ENCODE measurements at places on chromosomes 1 and 21.

- DNase-seq, result peak; percentile 54
Measured at GRCh38 chr21:15592271-15592860, 137.4 kb upstream of the USP25 start.

DNA sequence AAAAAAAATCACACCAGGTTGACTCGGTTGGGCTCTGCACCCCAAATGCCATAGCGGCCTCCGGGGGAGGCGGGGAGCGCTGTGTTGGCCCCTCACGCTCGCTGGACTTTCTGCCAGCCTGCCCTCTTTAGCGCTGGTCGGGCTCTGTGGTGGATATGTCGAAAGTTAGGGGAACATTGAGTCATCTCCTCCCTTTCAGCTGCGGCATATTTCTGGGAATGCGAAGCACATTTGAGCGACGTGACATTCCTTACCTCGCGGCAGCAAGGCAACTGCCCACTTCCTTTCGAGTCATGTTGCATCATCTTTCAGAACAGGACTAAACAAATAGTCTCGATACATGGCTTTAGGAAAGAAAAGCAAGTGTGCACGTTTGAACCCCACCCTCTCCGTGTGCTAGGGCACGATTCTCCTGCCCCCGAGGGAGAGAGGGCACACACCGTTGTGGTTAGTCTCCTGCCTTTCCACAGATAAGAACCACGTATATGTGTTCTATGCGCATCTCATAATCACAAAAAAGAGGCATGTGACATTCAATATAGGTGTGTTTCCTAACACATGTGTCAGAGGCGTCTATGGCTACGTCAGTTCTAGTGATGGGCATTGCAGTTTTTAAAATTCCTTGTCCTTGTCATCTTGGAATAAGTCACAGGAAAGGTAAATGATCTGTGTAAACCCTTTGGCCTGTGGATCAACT, 105.9 kb upstream of the SLC45A1 start:
- DNase-seq, result no peak

DNA sequence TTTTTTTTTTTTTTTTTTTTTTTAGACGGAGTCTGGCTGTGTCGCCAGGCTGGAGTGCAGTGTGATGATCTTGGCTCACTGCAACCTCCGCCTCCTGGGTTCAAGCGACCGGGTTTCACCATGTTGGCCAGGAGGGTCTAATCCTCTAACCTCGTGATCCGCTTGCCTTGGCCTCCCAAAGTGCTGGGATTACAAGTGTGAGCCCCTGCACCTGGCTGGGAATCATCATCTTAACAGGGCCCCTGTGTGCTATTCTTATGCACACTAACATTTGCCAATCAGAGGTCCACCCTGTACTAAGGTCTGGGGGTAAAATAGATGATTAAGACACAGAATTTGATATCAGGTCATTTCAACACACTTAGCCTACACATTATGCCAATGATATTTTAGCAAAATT, 278.7 kb upstream of the CHRM3 start:
- DNase-seq, result no peak

DNA sequence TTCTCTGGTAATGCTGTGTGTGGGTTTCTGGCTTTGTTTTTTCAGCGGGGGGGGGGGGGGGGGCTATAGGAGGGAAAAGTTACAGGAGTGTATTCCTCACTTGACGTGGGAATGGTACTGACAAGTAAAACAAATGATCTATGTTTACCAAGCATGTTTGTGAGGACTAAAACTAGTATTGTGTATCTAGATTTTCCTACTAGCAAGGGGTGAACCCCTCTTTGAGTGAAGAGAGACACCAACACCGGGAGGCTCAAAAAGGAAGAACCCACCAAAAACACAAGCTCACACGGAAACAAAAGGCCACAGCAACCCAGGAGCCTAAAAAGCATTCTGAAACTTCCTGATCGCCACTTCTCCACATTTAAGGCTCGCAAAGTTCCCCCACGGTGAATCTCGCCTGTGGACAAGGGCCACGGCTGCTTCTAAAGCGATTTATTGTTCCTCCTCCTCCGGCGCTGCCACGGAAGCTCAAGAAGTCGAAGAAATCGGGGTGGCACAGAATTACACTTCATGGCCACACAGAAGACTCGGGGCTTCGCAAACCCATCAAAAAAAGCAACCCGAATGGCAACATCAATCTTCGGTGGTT, 703 bp downstream of the PUM1 start:
- DNase-seq, result peak; percentile 65

- no peak for DNase-seq
Measured at GRCh38 chr1:70247122-70247521, 25.9 kb downstream of the SRSF11 start.

GRCh38 chr1:44698138-44698537, 23.6 kb downstream of the ARMH1 start:
- no peak for DNase-seq

- no peak for DNase-seq
Measured at GRCh38 chr1:20558191-20558590, 5.8 kb downstream of the FAM43B start.

- DNase-seq, result no peak
Measured at GRCh38 chr1:186165303-186165702, 209.8 kb downstream of the TPR start.

- peak; percentile 76 for DNase-seq
Measured at GRCh38 chr1:41241354-41241748, 755 bp downstream of the SCMH1 start.

DNA sequence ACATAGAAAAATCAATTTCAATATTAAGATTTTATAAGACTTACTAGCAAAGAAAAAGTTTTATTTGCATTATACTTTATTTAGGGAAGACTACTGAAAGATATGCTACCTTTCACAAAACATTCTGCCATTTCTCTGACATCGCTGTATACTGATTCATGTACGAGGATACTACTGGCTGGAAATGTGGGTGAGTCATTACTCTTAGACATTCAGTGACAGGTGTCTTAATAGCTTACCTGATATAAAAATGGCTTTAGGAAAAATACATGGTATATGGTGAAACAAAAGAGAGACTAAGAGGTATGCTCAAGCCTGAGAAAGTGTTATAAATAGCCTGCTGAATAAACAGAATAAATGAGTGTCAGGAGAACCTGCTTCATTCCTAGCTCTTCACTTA, 73.0 kb upstream of the EXO1 start:
- DNase-seq, result no peak

DNA sequence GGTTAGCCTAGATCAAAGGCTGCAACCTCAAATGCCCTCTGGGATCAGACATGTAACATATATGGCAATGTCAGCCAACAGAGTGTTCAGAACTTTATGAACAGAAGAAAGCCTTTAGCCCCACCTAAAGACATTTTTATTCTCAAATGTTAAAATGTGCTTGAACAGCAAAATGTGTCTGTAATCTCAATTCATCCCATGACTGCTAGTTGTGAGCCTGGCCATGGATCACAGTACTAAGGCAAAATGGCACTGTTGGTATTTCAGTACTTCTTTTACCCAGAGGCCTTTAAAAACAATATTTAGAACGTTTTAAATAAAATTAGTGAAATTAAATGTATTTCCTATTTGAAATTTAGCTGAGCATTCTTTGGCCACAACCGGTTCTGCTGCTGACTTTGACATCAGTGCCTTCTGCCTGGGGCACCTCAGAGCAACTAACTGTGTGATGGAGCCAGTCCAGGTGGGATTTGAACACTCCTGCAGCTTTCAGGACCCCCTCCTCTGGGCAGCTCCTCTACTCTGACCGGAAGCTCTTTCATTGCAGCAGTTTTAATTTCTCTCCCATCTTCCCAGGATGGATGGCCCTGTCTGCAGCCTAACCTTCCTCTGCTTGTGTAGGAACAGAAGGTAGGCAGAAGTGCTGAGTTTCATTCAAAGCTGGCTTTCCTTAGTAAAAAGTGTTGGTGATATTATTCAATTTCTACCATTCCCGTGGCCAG, 68.3 kb upstream of the NFIA start:
- no peak for DNase-seq

DNA sequence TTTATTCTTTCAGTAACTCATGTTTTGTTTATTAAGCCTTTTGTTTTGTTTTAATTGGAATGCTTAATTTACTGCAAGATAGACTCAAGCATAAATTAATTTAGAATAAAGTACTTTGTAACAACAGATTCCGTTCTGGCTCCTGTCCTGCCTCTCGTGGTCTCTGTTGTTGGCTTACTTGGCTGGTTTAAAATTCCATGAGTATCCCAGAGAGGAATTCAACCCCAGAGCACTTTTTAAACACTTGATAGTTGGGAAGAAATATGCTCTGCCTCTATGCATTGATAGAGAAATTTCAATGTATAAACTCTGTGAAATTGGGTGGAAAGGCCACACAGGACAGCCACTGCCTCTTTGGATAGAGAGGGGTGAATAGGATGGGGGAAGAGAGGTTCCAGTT, 89.7 kb downstream of the ATP5PO start:
- DNase-seq, result no peak

DNA sequence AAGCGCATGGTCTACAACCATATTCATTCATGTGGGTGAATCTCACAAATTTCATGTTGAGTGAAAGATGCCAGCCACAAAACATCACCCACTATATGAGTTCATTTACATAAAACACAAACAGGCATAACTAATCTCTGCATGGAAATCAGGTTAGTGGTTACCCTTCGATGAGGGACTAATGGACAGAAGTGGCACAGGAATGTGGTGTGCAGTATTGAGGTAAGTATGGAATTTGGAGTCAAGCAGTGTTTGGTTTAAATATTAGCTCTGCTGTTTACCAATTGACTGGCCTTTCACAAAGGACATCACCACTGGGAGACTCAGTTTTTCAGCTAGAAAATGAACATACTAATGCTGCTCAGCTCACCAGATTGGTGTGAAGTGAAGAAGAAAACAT, 24.2 kb downstream of the CCDC185 start:
- no peak for DNase-seq

DNA sequence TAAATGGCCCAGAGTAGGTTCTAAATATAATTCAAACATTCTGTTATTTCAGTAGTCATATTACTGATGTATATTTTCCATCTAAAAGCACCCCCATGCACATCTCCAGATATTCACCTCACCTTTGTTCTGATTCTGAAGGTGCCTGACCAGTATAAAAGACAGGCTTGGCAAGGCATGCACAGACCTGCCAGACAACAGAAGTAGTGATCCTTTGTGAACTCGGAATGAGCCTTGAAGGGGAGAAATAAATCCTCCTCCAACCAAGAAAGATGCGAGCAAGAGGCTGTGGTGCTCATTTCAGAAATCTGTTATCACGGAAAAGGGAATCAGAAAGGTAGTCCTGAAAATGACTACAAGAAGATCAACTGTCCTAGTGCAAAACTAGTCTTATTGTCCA, 287.3 kb downstream of the VAV3 start:
- peak; percentile 70 for DNase-seq

GRCh38 chr1:152141971-152142584, 16.9 kb downstream of the RPTN start:
- DNase-seq, result peak; percentile 74

DNA sequence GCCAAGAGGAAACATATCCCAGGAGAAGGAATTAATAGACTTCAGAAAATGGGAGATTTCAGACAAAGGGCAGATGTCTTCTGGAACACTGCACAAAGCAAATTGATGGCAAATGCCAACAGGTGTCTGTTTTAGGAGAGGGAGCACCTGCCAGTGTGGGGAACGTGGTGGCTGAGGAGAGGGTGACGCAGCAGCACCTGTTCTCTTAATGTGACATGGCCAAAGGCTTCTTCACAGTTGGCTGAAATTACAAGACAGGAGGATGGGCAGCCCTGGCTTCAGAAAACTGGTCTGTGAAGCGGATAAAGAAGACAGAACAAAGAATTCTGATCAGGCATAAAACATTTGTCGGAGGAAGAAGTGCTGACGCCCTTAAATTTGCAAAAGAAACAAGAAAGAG, 178.7 kb upstream of the RUNX1 start:
- peak; percentile 20 for DNase-seq

DNA sequence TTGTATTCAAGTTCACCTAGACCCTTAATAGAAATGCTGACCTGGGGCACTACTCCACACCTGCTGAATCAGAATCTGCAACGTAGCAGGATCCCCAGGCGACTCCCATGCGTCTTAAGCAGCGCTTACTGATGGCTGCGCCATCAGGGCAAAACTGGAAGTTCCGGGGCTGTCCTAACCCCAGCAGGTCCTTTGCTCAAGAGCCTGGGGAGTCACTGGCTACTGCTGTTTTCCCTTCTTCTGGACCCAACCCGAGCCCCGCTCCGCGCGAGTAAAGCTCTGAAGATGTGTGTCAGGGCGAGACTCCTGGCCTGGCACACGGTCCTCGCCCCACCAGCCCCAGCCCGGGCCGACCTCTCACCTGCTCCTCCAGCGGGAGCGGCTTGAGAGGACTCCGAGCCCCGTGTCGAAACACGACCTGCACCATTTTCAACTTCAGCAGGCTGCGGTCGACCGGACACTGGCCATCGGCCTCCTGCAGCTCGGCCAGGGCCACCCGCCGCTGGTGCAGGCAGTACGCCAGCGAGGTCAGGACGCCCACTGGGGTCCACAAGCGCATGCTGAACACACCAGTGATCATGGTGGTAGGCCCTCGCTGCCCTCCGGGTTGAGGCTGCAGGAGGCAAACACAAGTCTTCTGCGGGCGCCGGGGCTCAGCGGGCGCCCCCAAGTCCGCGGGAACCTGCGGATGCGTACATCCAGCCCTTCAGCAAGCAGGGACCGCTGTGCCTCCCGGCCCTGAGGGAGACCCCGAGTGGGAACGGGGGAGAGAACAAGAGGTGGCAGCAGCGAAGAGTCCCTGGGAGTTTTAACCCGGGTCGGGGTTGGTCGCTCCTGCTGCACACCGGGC, 630 bp downstream of the ACP6 start:
- peak; percentile 29 for DNase-seq

DNA sequence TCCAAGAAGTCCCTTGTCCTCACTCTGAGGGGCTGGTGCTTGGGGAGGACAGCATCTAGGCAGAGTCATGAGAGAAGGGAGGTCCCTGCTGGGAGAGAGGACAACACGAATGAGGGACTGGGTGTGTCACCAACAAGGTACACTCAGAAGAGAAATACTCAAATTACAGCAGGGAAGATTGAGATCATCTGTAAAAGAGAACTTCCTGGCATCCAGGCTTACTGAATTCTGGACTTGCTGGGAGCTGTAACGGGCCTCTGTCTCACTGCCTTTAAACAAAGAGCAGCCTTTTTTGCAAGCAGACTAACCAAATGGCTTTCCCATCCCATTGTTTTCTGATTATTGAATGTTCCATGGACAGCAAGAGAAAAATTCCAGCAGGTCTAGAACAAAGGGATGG, 195.7 kb upstream of the RAB4A start:
- peak; percentile 42 for DNase-seq

DNA sequence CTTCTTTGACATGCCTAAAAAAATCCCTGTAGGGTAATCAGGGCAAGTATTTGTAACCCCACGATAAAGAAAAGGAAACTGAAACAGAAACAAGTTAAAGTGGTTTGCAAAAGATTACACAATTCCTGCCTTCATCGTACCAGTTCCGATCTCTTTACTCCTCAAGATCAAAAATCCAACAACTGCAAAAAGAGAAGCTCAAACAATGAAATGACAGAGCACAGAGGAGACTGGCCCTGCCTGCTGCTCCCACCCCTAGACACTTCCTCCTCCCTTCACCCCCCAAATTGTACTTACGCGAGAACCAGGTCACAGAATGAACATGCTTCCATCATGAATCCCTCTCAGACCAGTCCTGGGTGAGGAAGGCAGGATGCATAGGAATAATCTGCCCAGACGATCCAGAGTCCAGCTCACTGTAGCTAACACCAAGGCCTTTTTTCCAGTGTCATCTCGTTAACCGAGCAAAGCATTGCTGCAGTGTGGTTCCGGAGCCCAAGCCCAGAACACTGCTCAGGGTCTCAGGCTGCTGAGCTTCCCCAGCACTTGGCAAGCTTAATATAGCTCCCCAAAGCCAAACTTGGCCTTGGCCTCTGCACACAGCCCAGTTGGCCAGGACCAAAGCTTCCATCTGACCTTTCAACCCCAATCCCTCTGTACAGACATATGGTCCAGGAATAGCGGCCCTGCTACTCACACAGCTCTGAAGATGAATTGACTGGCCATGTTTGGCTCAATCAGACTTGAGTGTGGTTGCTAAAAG, 20.3 kb downstream of the RXRG start:
- DNase-seq, result no peak
